ENCODE measurements at places on chromosomes 13 and 19.

- DNase-seq, result peak; percentile 47
Measured at GRCh38 chr19:39156326-39157230, 31.0 kb downstream of the PAK4 start.

DNA sequence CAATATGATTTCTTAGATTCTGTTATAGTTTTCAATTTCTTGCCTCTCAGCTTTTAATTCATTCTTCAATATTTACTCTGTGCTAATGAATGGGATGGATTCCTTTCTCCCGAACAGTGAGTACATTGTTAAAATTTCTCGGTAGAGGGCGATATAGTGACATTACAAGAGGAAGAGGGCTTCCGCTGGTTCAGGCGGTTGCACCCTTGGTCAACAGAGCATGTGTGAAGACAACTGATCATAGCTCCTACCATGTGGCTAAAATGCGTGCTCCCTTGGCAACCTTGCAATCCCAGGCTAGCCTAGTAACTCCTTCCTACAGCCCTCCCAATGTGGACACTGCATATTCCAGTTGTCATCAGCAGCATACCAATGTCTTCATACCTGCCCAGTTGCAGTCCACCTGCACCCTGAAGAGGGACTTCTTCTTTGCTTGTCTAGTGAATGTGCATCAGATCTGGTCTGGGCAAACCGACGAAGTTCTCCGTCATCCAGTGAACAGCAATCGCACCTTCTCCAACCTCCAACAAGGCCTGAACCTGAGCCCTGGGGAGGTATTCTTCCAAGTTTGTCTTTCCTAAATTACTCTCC, 653.0 kb upstream of the GPC6 start:
- peak; percentile 82 for DNase-seq

DNA sequence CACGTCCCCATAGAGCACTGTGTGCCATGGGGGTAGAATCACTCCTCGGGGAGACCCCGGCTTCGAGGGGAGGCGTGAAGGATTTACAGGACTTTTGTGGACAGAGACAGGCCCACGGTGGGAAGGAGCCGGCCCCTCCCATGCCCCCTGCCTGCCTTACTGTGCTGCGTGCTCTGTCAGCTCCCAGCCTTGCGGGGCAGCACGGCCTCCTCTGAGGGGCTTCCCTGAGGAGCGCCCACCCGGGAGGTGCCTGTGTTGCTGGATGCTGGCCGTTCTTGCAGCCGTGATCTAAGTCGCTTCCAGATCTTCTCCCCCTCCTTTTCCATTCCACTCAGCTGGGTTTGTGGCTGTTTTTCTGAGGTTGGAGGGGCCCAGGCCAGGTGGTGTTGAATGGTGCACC, 29.1 kb downstream of the PLEKHJ1 start:
- DNase-seq, result no peak

GRCh38 chr19:43562698-43563241, 12.6 kb downstream of the XRCC1 start:
- DNase-seq, result peak; percentile 82

DNA sequence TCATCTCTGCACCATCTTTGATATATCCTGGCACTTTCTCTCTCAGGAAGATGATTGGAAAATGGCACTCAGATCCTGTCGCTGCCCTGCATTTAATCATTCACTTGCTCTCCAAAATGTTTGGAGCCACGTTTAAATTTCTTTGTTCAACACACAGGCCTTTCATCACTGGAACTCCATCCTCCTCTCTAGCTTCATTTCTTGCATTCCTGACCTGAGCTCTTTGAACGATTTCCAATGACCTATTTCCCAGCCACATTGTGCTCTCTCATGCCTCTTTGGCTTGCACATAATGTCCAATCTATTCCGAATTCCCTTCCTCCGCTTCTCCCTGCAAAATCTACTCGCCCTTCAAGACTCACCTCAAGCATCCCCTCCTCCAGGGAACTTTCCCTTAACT, 287.4 kb upstream of the NBEA start:
- no peak for DNase-seq

GRCh38 chr13:30667014-30667413, 49.3 kb downstream of the USPL1 start:
- DNase-seq, result no peak

DNA sequence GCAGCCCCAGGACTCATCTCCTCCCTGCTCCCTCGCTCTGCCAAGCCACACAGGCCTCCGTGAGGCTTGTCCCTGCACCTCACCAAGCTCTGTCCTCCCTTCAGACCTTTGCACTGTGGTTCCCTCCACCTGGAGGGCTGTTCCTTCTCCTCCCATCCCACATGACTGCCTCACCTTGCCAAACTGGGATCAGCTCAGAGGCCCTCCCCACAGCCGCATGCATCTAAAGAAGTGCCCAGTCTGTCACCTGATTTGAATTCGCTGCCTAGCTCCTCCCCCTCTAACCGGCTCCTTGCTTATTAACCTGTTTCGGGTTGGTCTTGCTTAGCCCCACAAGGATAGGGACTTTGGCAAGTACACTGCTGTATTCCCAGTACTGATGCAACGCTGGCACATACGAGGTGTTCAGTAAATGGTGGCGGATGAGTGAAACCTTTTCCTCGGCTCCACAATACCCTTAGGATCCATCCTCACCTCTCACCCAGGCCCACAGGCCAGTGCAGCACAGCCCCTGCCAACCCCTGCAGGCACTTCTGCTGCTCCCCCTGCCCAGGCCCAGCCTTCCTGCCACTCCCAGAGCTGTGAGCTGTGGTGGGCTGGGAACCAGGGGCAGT, 4.4 kb downstream of the AKT2 start:
- DNase-seq, result peak; percentile 45
